Brain pericyte (primary cell): ENCODE measurements at places on chromosomes 12 and 14.

- no peak for DNase-seq
These were observed 667.8 kb downstream of the NOVA1 start for GRCh38 chr14:25929881-25930615.

GRCh38 chr12:106081606-106082005 is 57.1 kb downstream of the NUAK1 start:
- DNase-seq, result no peak

DNA sequence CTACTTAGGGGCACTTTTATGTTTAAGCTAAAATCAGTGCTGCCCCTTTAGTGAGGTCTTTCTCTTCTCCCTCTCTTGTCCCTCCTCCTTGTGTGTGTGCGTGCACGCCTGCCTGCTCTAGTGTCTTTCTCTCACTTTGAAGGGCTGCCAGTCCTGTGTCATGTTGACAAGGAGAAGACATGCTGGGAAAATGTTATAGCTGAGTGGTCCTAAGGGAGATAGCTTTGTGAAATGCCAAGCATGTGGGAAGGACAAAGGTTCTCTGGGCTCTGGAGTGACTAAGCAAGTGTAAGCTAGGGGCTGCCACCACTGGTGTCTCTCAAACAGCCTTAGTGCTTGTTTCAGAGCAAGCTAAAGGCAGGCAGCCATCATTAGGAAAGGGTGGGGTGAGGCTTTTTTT is 108.4 kb downstream of the EMP1 start:
- no peak for DNase-seq

- no peak for DNase-seq
These were observed 101.1 kb upstream of the DCD start for GRCh38 chr12:54749191-54749818.

- DNase-seq, result no peak
These were observed 74.0 kb downstream of the CCDC92 start for GRCh38 chr12:123898673-123899072.

DNA sequence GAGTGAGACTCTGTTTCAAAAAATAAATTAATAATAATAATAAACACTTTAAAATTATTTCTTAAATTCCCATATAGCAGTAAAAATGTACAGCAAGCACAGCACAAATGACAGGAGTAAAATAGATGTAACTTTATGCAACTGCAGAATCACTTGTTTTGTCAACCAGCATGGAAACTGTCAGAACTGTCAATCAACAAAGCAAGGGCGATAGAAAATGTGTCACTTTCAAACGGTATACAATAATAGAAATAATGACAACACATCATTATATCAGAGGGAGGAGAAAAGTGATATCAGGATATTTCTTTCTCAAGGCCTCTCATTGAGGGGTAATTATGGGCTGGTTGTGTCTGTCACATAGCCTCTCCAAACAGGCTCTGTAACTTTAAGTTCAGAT is 68.2 kb downstream of the KLHL28 start:
- DNase-seq, result no peak

DNA sequence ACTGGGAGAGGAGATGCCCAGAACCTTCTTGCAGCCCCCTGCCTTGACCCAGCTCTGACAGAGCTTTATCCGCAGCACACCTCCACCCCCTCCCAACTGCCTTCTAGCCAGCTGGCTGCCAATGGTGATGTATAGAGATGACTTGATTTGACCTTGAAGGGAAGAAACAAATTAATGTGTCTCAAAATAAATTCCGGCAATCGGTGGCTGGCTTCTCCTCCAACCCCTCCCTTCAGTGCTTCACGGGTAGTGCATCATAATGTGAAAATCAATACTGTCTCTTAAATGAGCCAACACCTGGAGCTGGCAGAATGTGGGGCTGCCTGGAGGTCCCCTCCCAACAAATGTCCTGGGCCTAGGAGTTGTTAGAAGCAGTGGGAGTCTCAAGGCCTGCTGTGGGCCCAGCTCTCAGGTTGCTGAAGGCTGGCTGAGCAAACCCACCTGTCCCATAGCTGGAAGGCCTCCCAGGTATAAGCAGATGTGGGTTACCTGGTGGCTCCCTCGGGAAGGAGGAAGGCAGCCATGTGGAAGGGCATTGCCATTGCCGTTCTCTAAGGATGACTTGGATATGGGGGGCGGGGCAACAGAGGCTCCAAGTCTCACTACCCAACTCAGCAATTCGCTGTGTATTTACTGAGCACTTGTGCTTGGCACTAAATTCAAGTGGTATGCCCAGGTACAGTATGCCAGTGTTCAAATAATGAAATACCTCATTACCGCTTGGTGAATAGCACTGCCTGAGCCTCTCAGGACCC is 23.2 kb downstream of the HSPB8 start:
- DNase-seq, result no peak
